T-helper 1 cell (primary cell): ENCODE measurements at places on chromosomes 3 and 15.

DNA sequence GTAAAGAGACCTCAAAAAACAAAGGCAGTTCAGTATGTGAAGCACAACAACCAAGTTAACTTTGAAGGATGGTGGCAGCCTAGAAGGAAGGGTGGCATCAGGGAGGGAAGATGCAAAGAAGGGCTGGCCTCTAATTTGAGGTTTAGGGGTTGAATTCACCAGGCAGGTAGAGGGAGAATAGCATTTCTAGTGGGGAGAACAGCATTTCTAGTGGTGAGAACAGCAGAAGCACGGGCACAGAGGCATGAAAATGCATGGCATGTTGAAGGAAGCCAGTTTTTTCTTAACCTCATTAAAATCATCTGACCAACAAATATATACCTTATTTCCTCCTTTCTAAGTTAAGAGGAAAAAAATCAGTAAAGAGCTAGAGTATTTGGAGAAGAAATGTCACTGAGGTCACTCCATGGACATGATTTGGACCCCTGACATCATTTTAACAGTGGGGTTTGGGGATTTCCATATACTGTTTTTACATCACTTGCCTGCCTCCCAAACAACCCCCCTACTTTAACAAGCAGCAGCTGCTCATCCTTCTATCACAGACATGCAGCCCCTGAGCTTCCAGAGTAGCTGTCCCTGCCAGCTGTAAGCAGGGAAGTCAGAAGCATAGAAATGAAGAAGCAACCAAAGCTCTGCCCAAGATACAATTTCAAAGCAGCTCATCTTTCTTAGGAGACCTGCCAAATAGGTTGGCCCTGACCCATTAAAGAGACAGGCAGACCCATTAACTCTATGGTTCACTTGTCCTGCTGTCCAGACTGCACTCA lies 2.4 kb upstream of the POPDC2 start:
- no peak for DNase-seq

- no peak for DNase-seq
Measured at GRCh38 chr15:84715441-84716035, 401 bp downstream of the SEC11A start.

DNA sequence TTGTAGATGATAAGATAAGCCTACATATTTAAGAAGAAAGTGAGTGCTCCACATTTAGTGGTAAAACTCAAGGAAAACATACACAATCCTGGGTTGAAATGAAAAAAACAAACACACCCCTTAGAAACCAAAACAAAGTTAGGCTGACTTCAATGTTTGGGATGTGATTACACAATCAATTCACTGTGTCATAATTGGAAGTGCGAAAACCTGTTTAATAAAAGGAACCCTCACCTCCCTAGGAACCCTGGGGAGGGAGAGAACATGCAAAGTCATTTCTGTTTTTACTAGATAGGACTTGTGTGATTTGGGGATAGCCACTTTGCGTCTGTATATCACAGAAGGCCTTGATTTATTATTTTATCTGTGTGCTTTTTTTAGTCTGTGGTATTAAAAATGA lies 275.0 kb downstream of the NFKBIZ start:
- no peak for DNase-seq

DNA sequence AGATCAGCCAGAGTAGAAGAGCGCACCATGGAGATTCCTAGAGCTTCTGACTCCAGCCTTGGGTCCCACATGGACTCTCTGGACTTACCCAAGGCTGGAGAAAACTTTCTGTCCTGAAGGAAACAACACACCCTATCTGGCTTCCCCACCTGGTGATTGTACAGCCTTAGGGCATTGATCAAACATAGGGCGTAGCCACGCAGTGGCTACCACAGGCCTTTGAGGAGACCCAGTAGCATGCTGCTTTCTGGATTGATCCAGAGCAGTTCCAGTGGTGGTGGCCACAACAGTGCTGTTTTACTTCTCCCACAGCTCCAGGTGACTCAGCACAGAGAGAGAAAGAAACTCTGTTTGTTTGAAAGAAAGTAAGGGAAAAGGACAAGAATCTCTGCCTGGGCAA lies 23.5 kb downstream of the PYDC2 start:
- no peak for DNase-seq

DNA sequence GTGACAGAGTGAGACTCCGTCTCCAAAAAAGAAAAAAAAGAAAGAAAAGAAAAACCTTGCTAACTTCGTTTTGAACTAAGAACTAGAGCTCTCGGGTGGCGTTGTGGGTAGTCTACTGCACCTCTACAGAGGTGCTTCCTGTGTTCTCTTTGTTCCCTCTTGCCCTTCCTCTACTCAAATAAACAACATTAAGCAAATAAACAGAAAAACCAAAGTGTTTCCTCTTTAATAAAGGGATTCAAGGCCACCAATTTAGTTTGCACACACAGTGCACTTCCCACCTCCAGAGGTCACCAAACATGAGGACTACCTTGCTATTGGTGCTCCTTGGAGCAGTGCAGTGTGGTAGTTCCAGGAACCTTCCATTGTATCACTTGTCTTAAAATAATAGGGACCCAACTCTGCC lies 354.2 kb upstream of the TBL1XR1 start:
- DNase-seq, result no peak

DNA sequence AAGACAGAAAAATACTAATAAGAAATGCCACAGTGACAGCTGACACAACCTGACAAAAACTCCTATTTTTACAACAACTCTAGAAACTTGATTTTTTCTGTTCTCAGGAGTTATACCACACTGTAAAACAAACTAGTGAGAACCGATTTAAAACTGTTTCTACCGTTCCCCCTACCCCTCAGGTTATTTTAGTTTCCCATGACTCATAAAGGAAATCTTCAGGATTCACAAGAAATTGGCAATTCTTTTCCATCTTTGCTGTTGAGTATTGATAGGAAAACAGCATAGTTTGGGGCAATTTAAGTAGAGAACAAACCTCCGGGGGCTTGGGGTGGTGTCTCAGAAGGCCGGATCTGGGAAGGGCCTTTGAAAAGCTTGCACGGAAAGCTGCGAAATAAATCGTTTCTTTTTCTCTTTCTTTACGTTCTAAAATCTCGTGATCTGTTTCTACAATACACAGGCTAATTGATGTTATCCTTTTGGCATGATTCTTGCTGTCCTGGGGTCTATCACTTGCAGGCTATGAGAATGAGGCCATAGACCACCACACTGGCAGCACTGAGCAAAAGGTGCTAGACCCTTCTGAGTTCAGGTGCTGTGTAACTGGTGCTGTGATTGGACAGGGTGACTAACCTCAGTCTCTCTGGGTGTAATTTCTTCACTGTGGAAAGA lies 89.3 kb downstream of the LPP start:
- no peak for DNase-seq
